ENCODE measurements at places on chromosomes 4 and X.
A peak's percentile ranks its signal among the peaks of the same experiment; 100 is the strongest.

DNA sequence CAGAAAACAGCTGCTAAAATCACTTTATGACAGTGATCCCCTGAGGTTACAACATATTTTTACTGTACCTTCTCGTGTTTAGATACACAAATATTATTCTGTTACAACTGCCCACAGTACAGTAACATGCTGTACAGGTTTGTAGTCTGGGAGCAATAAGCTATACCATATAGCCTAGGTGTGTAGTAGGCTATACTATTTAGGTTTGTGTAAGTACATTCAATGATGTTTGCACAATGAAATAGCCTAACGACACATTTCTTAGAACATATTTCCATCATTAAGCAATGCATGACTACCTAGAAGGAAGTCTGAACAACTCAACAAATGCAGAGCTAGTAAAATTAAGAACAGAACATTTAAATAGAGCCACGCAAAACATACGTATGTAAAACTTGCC is 112.7 kb downstream of the ZAR1 start:
- no peak for DNase-seq

DNA sequence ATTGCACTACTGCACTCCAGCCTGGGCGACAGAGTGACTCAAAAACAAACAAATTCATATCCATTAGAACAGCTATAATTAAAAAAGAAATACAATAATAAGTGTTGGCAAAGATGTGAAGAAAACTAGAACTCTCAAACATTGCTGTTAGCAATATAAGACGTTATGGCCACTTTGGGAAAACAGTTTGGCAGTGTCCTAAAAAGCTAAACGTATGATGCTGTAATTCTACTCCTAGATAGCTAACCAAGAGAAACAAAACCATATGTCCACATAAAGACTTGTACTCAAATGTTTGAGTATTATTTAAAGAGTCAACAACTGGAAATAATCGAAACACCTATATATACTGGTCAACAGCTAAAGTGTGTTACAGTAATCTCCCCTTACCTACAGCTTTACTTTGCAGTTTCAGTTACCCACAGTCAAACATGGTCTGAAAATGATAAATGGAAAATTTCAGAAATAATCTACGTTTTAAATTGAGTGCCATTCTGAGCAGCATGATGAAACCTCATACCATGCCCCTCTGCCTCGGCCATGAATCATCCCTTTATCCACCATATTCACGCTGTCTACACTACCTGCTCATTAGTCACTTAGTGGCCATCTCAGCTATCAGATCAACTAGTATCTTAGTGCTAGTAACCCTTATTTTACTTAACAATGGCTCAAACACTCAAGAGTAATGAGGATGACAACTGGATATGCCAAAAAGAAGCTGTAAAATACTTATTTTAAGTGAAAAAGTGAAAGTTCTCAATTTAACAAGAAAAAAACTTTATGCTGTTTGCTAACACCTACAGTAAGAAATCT is 4.9 kb downstream of the ELF2 start:
- DNase-seq, result no peak

GRCh38 chrX:21843179-21843578 is 3.8 kb downstream of the MBTPS2 start:
- DNase-seq, result no peak

- no peak for DNase-seq
Observed at GRCh38 chrX:119728487-119728886, 29.9 kb upstream of the SOWAHD start.

GRCh38 chr4:36174570-36174969 is 69.7 kb downstream of the ARAP2 start:
- DNase-seq, result no peak

GRCh38 chr4:15400981-15401671 is 26.7 kb upstream of the C1QTNF7 start:
- peak; percentile 86 for DNase-seq

- no peak for DNase-seq
Observed at GRCh38 chr4:81490403-81491160, 18.9 kb upstream of the RASGEF1B start.

GRCh38 chrX:118734909-118735308 is 7.5 kb downstream of the IL13RA1 start:
- DNase-seq, result no peak

DNA sequence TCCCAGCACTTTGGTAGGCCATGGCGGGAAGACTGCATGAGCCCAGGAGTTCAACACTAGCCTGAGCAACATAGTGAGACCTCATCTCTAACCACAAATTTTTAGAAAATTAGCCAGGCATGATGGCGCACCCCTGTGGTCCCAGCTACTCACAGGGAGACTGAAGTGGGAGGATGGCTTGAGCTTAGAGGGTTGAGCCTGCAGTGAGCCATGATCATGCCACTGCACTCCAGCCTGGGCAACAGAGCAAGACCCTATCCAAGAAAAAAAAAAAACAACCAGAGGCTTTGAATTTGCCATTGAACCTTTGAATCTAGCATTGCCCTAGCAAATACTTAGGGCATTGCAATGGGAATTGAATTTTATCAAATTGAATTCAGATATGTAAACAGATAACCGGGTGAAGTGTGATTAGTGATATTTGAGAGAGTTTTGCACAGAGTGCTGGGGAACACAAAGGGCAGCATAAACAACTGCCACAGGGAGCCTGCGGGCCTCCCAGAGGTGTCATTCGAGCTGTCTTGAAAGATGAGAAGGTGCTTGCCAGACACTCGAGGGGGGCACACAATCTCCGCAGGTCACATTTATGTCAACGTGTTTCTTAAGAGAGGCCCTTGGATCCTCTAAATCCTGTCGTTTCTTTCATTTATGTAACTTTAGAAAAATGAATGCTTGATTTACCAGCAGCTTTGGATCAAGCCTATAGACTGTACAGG is 200.3 kb downstream of the AASDH start:
- DNase-seq, result no peak

Data from AG04449 (cell line).